ENCODE measurements at places on chromosomes 7 and 10. TPM values are rescaled to one million over a fixed set of nuclear protein-coding genes. Genes with fewer than 3 reads are reported as not detected.

CCDC172 gene
- total RNA-seq, result not detected

PTF1A gene
- total RNA-seq, result not detected

STK32C gene
- total RNA-seq, result 3.3 TPM

TDRD1 gene
- total RNA-seq, result 0.05 TPM

ANKRD30A gene
- total RNA-seq, result not detected

CLDN12 gene
- total RNA-seq, result 34.2 TPM

DOCK4 gene
- total RNA-seq, result 11.8 TPM

SHTN1 gene
- total RNA-seq, result 25.8 TPM

COPS6 gene
- 42.6 TPM for total RNA-seq

SLC26A5 gene
- 0.33 TPM for total RNA-seq

DENND2A gene
- total RNA-seq, result 2.5 TPM

ZNF365 gene
- not detected for total RNA-seq

LRRC18 gene
- total RNA-seq, result not detected

MUC12 gene
- total RNA-seq, result 0.05 TPM

ZC3HAV1L gene
- 0.93 TPM for total RNA-seq

KIFBP gene
- total RNA-seq, result 8.2 TPM

CPA4 gene
- not detected for total RNA-seq

FOXI2 gene
- total RNA-seq, result not detected

MAGI2 gene
- 2.9 TPM for total RNA-seq

ANTXRL gene
- total RNA-seq, result not detected

Data from left lobe of liver (tissue), 2 donors.